A172 (cell line): ENCODE measurements at places on chromosomes 13 and 19.

GRCh38 chr13:26707122-26708006 lies 53.2 kb downstream of the GPR12 start:
- peak; percentile 47 for DNase-seq

- no peak for DNase-seq
Measured at GRCh38 chr19:21454901-21455300, 50.5 kb upstream of the ZNF429 start.

DNA sequence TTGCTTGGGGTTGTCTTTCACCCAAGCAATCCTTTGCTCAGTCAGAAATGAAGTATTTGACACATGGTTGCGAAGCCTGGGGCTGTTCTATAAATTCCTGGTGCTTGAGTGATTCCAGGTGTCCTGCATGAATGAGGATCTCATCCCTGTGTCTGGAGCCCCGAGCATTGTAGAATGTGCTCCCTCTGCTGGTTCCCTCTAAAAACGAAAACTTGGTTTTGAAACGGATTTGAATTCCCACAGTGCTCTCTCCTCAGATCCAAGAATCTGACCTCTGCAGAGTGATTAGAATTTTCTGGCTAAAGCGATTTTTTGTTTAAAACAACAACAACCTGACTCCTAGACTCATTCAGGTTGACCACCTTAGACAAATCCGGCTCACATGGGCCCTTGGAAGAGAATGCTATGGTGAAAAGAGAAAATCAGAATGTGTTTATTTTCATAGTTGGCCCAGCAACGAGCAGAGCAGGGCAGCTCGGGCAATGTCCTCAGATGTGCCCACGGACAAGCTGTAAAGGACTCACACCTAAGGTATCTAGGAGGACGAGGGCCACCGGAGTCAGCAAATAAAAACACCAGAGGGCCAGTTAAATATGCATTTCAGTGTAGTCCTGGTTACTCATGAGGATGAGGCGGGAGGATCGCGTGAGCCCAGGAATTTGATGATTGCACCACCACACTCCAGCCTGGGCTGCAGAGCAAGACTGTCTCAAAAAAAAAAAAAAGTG lies 8.7 kb upstream of the ATP12A start:
- DNase-seq, result peak; percentile 67

DNA sequence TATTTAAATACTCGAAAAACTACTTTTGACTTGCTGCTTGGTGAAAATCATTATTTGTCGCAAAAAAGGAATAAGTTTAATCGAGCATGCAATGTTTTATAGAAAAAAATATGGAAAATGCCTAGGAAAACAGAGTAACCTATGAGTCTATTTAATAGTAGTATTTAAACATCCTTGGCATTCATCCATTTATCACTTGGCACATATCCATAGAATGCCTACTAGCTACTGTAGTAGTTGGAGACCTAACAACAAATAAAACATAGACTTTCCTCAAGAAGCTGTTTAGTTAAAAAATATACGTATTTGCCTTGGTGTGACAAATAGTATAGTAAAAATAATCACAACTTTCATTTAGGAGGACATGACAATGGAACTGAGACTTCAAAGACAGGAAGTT lies 302.1 kb downstream of the DIAPH3 start:
- DNase-seq, result no peak

DNA sequence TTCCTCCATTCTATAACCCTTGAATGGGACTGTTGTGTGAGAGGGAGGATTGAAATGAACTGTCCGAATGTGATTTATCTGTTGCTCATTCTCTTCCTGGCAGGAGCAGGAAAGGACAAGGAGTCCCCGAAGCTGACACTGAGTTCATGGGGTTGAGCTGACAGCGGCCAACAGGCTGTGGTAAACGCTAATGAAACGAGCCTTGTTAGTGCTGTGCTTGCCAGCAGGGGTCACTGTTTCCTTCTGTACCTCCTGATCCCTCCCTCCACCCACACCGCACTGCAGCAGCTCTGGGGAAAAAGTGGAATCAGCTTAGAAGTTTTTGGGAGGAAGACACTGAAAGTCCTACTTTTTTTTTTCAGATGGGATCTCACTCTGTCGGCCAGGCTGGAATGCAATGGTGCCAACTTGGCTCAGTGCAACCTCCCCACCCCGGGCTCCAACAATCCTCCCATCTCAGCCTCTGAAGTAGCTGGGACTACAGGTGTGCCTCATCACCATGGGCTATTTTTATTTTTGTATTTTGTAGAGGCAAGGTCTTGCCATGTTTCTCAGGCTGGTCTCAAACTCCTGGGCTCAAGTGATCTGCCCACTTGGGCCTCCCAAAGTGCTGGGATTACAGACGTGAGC lies 6.7 kb upstream of the ZNF761 start:
- peak; percentile 46 for DNase-seq

GRCh38 chr19:20165971-20166592 lies 932 bp upstream of the ZNF486 start:
- DNase-seq, result no peak

- no peak for DNase-seq
Measured at GRCh38 chr13:99305158-99305557, 2.0 kb downstream of the GPR183 start.

- DNase-seq, result no peak
Measured at GRCh38 chr19:51750400-51751094, 1.1 kb downstream of the FPR1 start.

GRCh38 chr13:58955546-58956385 lies 1208.0 kb downstream of the DIAPH3 start:
- DNase-seq, result no peak

DNA sequence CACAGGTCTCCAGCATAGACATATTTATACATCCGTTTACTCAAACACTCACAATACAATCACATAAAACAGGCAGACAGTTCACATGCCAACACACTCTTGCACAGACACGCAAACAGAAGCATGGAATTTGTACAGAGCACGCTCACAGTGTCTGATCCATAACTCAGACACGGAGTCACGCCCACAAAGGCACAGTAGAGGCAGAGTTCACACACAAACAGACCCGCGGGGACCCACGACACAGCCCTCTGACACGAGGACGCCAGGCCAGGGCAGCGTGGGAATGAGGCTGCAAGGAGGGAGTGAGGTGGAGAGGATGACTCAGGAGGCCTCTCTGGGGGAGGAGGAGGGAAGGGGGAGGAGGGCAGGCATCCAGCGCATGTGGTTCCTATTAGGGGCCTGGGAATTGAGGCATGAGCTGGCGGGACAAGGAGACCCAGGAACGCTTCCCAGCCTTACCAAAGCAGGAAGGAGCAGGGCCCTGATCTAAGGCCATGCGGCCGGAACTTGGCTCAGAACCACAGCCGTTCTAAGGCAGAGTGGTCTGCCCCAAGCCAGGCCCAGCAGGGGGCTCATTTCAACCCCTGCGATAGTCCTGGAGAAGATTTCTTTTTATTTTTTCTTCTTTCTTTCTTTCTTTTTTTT lies 9.1 kb upstream of the OLFM2 start:
- peak; percentile 94 for DNase-seq

DNA sequence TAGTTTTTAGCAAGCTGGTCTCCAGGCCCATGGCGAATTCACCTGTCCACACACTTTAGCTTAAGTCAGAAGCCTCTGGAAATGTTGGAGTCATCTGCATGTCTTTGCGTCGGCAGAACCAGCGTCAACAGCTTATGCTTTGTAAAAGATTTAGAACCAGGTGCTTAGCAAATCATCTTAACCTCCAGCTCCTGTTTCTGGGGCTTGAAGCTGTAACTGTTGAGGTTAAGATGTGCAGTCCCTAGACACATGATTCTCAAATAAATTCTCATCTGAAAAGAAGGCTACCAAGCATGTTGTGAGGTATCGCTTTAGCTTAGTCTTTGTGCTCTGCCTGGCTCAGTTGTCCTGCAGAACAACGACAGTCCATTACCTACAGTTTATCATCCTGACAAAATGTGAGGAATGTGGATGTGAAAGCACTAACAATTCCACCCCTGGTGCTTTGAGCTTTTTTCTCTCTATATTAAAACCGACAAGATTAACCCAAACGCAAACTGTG lies 4.4 kb downstream of the EFNB2 start:
- DNase-seq, result no peak

- DNase-seq, result no peak
Measured at GRCh38 chr13:80297094-80297493, 43.8 kb downstream of the SPRY2 start.

DNA sequence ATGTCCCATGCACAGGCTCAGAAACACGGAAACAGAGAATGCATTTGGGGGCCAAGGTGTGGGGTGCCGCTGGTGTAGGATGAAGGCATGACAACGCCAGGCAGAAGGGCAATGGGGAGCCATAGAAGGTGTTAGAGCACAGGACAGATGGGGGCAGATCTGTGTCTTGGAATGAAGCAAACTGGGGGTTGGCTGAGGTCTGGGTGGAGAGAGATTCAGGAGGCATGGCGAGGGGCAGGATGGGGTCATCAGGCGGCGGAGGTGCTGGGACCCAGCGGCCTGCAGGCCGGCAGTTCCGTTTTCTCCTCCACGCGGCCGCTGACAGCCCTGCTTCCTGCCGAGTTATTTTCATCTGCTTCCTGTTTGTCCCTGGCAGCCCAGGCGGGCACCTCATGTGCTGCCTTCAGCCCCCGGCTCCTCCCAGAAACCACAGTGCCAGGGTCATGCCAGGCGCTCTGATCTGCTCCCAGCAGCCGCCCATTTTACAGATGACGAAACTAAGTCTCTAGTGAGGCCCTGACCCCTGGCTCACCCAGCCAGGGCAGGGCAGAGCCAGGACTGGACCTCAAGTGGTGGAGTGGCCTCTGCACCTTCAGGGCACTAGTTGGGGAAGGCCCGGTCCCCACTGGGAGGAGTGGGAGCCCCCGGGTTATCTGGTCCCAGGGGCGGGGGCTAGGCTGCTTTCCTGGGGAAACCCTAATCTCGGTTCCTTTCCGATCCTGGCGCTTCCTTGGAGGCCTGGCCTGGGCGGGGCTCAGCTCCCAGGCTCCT lies 2.2 kb downstream of the ARHGAP45 start:
- peak; percentile 74 for DNase-seq

DNA sequence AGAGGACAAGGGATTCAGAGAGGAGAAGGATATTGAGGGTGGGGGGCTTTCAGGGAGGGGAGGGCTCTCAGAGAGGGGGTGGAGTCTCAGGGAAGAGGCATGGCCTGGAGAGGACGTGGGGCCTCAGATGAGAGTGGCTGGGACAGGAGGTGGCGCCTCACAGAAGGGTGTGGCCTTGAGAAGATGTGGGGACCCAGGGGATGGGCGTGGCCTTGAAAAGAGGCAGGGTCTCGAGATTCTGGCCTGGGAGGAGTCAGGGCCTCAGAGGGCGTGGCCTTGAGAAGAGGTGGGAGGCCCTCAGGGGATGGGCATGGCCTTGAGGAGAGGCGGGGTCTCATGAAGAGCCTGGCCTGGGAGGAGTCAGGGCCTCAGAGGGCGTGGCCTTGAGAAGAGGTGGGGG lies 23.7 kb upstream of the TNFSF14 start:
- no peak for DNase-seq

DNA sequence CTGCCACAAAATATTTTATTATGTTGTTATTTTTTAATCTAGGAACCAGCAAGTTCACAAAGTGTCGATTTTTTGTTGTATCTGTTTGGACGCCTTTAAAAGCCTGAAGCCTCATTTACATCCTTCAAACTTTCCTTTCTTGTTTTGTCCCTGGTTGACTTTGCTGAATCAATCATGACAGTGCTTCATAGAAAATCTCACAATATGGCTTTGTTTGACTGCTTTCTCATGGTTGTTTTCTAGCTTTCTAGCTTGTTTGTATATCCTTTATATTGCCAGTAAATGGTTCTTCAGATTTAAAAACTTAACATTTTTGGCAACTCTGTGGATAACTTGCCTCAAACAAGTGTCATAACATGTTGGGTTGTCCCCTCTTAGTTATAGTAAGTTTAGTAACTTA lies 84.1 kb upstream of the ATXN8OS start:
- DNase-seq, result no peak

DNA sequence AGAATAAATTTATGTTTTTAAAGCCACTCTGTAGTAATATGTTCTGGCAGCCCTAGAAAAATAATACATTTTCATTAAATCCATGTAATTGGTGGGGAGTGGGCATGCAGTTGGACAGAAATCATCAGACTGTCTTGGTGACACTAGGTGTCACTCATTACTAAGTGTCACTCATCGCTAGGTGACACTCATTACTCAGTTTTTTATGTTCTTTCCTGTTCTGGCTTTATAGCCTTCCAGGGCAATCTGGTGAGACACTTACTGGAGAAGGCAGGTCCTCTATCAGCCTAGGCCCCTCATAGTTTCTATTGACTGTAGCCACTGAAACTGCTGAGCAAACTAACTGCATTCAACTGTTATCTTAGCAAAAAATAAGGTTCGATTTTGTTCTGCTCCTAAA lies 542.1 kb downstream of the SLITRK1 start:
- DNase-seq, result no peak

- no peak for DNase-seq
Measured at GRCh38 chr19:7000333-7000732, 20.9 kb downstream of the MBD3L2B start.

DNA sequence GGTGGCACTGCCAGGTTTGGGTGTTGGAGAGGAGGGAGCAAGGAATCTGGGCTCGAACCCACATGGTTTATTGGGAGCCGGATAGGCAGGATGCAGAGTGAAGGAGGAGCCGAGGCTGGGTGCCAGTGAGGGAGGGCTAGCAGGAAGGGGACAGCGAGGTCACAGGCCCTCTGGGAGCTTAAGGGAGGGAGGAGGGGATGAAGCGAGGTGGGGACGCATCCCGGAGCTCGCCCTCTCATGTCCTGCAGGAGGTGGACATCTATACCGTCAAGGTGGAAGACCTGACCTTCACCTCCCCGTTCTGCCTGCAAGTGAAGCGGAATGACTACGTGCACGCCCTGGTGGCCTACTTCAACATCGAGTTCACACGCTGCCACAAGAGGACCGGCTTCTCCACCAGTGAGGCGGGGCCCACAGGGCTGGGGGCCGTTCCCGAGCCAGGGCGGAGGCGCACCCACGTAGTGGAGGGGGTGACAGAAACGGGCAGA lies 3.5 kb upstream of the ADM5 start:
- no peak for DNase-seq

- no peak for DNase-seq
Measured at GRCh38 chr13:104074326-104074725, 1008.1 kb upstream of the SLC10A2 start.

GRCh38 chr19:33503433-33504057 lies 18.0 kb downstream of the PEPD start:
- DNase-seq, result no peak

DNA sequence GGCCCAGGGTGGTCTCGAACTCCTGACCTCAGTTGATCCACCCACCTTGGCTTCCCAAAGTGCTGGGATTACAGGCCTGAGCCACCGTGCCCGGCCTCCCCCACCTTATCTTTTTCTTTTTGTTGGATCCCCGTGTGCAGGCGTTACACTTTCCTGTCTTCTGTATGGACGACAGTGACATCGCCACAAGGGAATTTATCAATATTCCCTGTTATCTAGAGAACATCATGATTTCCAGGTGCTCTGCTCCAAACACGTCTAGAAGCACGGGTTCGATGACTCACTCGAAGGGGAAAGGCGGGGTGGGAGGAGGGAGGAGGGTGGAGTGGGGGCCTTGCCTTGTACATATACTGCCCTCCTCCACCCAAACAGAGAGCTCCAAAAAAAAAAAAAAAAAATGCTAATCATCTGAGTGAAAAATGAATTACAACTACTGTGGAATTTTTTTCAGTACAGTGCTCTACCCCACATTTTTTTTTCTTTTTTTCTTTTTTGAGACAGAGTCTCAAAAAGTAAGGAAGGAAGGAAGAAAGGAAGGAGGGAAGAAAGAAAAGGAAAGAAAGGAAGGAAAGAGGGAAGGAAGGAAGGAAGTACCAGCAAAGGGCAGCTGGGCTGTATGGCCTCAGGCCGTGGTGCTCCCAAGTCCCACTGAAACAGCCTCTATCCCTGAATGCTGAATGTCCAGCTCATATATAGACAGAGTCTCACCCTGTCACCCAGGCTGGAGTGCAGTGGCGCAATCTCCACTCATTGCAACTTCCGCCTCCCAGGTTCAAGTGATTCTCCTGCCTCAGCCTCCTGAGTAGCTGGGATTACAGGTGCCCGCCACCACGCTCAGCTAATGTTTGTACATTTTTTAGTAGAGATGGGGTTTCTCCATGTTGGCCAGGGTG lies 36.8 kb downstream of the INSR start:
- peak; percentile 89 for DNase-seq
